ENCODE measurements at places on chromosomes 12 and 14.

GRCh38 chr12:62724947-62725451, 210.0 kb downstream of the PPM1H start:
- DNase-seq, result no peak

DNA sequence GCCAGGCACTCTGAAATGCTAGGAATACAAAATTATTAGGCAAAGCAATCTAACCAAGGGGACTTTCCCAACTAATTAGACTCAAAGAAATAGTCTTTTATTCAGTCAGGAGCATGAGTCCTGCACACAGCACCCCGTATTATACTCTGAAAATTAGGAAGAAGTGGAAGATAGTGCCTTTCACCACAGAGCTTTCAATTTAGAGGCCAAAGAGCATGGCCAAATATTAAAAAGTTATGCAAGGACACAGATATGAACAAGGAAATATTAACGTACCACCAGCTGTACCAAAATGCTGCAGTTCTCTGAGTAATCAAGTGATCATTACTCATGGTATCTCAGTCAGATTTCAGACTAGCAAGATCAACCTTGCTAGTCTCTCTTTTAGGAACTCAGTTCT, 22.6 kb upstream of the MDM2 start:
- DNase-seq, result no peak

GRCh38 chr14:33979613-33980276, 28.9 kb upstream of the EGLN3 start:
- DNase-seq, result no peak

GRCh38 chr14:41607966-41608663, 1.4 kb downstream of the LRFN5 start:
- peak; percentile 11 for DNase-seq

- no peak for DNase-seq
Measured at GRCh38 chr12:32181498-32182175, 75.0 kb downstream of the BICD1 start.

DNA sequence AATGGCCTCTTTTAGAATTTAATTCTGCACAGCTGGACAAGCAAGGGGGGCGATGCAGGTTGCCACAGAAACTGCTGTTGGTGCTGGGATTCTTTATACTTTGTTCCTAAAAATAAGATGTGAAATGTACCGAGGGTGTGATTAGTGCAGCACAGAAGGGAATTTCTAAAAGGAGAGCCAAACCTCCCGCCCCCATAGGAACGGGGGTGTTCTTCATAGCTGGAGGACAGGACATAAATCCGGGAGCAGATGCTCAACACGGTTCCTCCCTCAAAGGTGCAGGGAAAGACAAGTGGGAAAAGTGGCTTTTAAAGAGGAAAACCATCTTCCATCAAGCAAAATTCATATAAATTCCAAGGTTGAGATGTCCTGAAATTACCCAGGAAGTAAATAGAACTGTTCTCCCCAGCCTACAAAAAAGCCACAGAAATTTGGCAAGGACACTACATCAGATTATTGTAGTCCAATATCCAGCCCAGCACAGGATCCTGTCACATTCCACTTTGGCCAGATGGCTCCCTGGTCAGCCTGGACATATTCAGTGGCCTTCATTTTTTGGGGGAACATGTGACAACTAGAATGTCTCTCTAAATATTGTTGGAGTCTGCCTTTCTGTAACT, 51.4 kb upstream of the TMX1 start:
- no peak for DNase-seq

GRCh38 chr12:6461401-6462233, 8.9 kb downstream of the VAMP1 start:
- DNase-seq, result no peak

DNA sequence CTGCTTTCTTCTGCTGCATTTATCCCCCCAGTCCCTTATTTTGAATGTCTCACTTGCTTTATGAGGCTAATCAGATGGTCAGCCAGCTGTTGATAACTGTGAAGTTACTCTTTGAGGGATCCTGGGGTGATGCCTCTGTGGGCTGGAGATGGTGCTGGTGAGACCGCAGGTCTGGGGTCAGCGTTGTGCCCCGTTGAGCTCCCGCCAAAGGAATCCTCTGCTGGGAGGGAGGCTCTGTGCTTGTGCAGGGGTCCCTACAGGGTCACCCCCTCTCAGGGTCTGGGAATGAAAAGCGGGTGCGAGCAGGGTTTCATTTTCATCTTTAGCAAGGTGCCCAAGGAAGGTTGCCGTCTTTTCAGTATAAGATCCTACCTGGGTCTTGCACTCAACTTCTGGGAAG, 161.2 kb upstream of the RTL1 start:
- no peak for DNase-seq

- DNase-seq, result no peak
Measured at GRCh38 chr12:89339526-89339925, 12.8 kb downstream of the DUSP6 start.

- no peak for DNase-seq
Measured at GRCh38 chr12:40892528-40892927, 200.3 kb downstream of the CNTN1 start.

DNA sequence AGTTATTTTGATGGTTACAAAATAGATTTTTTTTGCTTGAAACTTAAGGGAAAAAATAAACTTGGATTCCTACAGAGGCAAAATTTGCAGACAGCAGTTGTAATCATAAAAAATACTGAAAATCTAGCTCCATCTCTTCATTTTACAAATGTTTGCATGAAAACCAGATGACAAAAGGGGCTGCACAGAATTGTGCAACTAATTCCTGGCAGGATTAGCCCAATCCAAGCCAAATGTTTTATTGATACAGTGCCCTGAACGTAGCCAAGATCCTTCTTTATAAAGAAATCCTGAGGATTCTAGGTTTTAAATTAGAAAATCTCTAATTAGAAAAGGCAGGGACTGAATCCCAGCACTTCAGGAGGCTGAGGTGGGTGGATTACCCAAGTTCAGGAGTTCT, 356.4 kb upstream of the SEL1L start:
- DNase-seq, result no peak

DNA sequence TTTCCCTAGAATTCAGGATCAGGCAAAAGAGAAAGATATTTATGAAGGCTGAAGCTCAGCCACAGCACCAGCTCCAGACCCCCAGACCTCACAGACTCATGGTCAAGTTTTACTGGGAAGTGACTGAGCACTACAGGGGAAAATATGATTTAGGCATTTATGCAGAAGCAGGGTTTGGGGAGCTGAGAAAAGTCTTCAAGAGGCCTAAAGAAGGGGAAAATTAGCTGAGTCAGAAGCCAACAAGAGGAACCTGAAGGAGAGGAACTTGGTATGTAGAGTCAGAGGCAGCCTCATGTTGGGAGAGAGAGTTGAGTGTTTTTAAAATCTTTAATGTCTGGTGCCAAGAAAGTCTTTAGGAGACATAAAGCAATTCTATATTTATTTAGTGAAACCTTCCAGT, 63.0 kb downstream of the FOS start:
- DNase-seq, result no peak

GRCh38 chr14:101181446-101182313, 278.2 kb upstream of the RTL1 start:
- no peak for DNase-seq

DNA sequence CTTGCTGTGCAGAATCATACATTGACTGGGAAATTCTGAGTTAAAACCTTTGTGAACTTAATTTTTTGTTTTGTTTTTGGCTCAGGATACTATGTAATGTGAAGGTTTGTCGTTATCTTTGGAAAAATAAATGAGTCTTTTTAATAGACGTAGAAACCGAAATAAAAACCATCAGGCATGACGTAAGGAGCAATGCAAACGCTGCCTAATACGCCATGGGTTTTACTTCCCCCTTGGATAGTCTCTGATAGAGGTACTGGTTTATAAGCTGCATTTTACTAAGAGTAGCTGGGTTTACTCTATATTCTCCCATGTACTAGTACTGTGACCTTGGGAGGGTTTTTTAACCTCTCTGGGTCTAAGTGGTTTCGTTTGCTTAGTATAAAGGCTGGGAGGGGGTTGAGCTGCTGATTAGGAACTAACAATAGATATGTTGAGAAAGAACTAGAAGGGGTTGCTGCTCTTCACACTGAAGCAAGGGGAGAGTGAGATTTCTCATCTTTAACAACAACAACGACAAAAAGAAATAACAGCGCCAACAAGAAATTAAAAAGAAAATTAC, 66.8 kb upstream of the SLCO1C1 start:
- no peak for DNase-seq

DNA sequence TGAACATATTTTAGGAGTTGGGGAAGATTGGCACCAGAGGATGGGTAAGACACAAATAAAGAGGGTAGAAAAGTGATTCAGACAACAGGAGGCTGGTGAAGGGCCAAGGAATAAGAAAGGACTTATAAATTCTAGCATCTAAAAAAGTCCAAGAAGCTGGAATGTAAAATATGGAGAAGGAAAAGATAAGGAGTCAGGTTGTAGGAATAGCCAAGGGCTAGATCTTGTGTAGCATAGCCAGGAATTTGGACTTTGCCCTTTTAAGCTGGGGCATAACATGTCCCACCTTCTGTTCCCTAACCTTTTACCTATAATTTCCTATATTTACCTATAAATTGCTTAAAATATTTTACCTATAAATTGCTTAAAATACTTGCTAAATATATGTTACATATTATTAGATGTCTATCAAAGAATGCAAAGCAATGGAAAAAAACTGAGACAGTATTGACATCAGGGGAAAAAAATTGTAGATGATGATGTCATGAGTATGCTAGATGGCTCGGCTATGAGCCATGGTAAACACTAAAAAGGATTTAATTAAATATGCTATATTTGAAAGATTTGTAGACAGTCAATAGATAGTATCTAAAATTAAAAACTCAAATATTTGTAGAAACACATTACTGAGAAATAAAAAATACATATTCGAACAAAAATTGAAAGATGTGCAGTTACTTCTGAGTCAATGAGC, 99.7 kb upstream of the PLEKHG7 start:
- no peak for DNase-seq

- no peak for DNase-seq
Measured at GRCh38 chr14:100474196-100474595, 113.0 kb downstream of the BEGAIN start.

GRCh38 chr12:53063708-53064612, 14.1 kb downstream of the TNS2 start:
- no peak for DNase-seq

DNA sequence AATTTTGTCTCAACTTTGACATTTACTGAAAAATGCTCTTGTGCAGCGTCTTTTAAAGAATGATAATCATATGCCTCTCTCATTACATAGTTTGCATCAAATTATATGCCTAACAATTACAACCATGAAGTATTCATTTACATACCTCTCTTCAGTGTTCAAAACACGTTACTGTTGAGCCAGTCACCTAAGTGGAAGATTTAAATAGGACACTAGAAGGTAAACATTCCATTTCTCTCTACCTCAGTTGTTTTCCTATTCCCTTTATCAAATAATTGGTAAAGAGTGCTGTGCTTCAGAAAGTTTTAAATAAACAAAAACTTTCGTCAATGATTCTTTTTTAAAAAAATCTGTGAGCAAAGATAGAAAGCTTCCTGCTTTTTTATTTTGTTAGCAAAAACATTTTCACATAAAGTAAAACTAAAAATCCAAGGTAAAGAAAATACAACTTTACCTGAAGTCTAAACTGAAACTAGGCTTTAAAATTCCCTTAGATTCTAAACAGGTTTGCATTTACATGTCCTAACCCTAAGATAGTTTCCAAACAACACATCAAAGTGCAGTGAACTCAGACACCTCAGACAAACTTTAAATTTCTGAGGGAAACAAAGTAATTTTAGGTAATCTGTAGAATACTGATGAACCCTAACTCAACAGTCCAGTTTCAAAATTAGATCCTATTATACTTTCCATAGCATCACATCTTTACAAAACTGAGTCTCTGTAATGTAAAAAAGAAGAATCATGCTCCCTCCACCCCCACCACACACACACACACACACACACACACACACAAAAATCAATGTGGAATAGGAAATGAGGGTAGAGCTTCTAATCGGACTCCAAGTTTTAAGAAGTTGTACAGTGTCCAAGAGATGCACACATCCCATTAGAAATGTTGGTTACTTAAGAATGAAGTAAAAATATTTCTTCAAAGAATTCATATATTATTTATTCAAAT, 46.2 kb downstream of the PAWR start:
- no peak for DNase-seq

DNA sequence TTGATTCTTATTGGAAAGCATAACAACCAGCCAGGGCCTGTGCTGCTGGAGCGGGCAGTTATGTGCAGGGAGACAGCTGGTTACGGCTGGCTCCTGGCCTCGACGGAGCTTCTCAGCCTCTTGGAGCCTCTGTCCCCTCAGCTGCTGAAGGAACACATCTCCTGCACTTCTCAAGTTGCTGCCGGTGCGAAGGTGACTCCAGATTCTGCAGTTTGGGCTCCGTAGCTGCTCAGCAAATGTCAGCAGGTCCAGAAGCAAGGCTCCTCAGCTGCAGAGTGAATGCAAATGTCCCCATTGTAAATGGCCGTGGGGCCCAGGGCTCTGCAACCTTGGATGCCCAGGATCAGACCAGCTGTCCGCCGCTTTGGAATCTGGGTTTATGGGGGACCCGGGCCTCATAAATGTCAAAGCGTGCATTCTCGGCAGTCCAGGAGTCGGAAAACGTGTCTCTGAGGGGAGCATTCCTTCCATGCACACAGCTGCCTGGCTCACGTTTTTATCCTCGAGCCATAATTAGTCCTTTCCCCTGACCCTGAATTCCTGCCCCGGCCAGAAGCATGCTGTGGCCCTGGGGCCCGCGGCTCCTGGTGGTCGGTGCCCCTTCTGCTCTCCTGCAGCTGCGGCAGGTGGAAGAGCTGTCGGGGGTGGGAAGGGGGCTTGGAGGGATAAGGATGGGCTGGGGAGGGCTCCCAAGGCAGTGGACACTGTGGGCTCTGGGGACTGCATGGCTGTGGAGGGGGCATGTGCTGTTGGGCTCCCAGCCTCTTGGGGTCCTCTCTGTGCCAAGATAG, 106.0 kb downstream of the KIF26A start:
- DNase-seq, result no peak

- DNase-seq, result no peak
Measured at GRCh38 chr12:95074766-95075165, 1.3 kb upstream of the NR2C1 start.

DNA sequence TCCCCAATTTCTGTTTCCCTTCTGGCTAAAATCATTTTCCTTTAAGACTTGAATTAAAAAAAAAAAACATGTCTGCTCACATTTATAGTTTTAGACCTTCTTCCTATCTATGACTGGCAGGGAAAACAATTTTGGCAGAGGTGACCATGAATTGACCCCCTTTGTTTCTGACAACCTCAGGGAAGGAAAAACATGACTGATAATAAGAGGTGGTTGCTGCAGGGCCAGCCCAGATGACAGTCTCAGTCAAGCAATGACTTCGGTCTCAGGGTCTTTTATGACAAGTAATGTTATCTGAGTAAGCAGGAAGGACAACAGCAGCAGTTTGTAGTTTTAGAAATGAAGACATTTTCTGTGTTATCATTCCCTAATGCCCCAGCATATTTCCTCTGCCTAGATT, 430.9 kb downstream of the LRIG3 start:
- DNase-seq, result no peak

DNA sequence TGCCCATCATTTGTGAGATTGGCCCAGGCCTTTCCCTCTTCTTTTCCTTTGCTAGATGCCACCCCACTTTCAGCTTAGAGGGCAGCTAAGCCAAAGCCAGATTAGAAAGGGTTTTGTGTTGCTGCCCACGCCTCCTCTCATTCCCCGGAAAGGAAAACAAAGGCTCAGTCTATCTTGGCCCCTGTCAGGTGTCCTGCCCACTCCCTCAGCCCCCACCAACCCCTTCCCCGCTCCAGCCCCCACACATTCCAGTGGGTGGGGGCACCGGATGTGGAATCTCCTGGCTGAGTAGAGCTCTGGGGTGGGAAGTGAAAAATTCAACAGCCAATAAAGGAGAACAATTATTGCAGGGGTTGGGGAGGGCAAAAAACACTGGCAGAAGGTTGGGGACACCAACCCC, 2.2 kb downstream of the BLOC1S1 start:
- no peak for DNase-seq

GRCh38 chr14:100882991-100883788, 20.3 kb downstream of the RTL1 start:
- DNase-seq, result no peak

All from amygdala (tissue), 56 donors.